Esophagus muscularis mucosa (tissue), 4 donors: ENCODE measurements at places on chromosomes 3 and 15. TPM values are rescaled to one million over a fixed set of nuclear protein-coding genes. Genes with fewer than 3 reads are reported as not detected.

The GRK7 gene
- not detected for total RNA-seq

The GABPB1 gene
- 13.7 TPM for total RNA-seq

The CPLX3 gene
- total RNA-seq: not detected

- DNase-seq: no peak
Observed at GRCh38 chr3:89217148-89217685, 109.8 kb downstream of the EPHA3 start.

DNA sequence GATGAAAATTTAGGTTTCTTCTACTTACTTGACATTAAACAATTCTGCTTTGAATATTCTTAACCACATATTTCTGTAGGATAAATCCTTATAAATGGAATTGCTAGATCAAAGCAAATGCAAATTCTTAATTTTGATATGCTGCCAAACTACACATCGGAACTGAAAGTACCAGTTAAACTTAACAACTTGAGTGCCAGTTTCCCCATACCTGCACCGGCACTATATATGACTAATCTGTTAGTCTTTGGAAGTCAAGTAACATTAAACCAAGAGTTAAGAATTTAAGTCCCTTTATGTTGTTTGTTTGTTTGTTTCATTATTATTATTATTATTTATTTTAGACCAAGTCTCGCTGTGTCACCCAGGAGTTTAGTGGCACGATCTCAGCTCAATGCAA is 103.9 kb upstream of the AKAP13 start:
- no peak for DNase-seq

- DNase-seq: no peak
Observed at GRCh38 chr3:126954141-126954842, 28.6 kb upstream of the PLXNA1 start.

GRCh38 chr3:4852780-4853748 is 126.2 kb upstream of the BHLHE40 start:
- no peak for DNase-seq

- DNase-seq: no peak
Observed at GRCh38 chr3:12139111-12139511, 19.6 kb downstream of the TIMP4 start.

- DNase-seq: no peak
Observed at GRCh38 chr3:110732420-110732819, 339.2 kb upstream of the NECTIN3 start.

GRCh38 chr3:65560133-65560532 is 478.6 kb downstream of the MAGI1 start:
- no peak for DNase-seq
